HepG2 (cell line): ENCODE measurements at places on chromosomes 5 and 9. TPM values are rescaled to one million over a fixed set of nuclear protein-coding genes. Genes with fewer than 3 reads are reported as not detected.

The HACD4 gene
- total RNA-seq = not detected in 2 replicates

- H3K27ac ChIP-seq = no peak overlapping the region
- DNase-seq = no peak
- H3K27me3 ChIP-seq = no peaks in the 10 kb centered on the region
- no peak overlapping the region for H3K4me3 ChIP-seq
- no peaks in the 10 kb centered on the region for H3K4me1 ChIP-seq
These were observed 114.6 kb upstream of the PPP1R2B start for GRCh38 chr5:156735477-156735876.

- peak overlapping the region; percentile 54 for H3K27ac ChIP-seq
- H3K4me3 ChIP-seq = peak overlapping the region; percentile 25; the same call in 1 of the 2 replicates
- peak; percentile 76 for DNase-seq
- H3K27me3 ChIP-seq = peaks cover 4% of the 10 kb centered on the region; the same call in 1 of the 3 replicates
- H3K4me1 ChIP-seq = peaks cover 41% of the 10 kb centered on the region
These were observed 30.6 kb upstream of the IQGAP2 start for GRCh38 chr5:76372323-76373054.

The IFNA21 gene
- total RNA-seq = not detected in 2 replicates

The NXNL2 gene
- not detected in 2 replicates for total RNA-seq

DNA sequence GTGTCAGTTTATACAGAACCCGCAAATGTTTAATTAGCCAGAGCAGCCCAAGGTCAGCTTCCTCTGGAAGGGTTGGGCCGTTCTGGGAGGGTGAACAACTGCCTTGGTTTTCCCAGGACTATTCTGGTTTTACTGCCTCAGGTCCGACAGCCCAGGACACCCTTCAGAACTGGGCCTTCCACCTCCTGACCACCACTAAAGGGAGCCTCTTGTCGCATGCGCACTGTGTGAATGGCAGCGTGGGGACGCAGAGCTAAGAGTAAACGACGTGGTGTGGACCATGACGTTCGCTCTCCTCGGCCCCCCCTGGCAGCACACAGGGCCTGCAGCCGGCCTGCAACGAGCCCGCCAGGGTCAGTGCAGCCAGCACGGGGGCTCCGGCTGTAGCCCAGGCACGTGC is 214.9 kb downstream of the FANCC start:
- DNase-seq = no peak
- H3K36me3 ChIP-seq = peaks cover 12% of the 10 kb centered on the region
- no peak overlapping the region for H3K27ac ChIP-seq
- no peaks in the 10 kb centered on the region for H3K4me1 ChIP-seq
- H3K4me3 ChIP-seq = no peak overlapping the region

DNA sequence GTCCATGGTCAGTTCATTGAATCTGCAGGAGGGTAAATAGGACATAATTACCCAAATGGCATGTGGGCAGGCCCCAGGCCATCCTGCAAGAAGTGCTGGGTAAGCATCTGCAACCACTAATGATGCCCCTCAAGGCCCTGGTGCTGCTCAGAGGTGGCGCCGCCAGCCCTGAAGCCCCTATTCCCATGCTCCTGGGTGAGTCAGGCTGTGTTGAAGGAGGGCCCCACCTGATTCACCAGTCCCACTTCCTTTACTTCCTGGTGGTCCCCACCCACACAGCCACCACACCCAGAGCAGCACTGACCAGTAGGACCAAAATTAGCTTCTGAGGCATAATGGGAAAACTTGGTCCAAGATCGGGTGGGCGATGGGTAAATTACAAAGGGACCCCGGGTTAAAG is 120.4 kb upstream of the SPRY4 start:
- peak overlapping the region; percentile 43 for H3K27ac ChIP-seq
- no peak for DNase-seq
- H3K36me3 ChIP-seq = no peaks in the 10 kb centered on the region
- H3K4me1 ChIP-seq = peaks cover 31% of the 10 kb centered on the region
- H3K27me3 ChIP-seq = no peaks in the 10 kb centered on the region
- H3K4me3 ChIP-seq = no peak overlapping the region

- DNase-seq = no peak
- H3K27ac ChIP-seq = no peak overlapping the region
- no peaks in the 10 kb centered on the region for H3K36me3 ChIP-seq
- no peak overlapping the region for H3K4me3 ChIP-seq
- H3K4me1 ChIP-seq = peaks cover 11% of the 10 kb centered on the region; the same call in 1 of the 2 replicates
- H3K27me3 ChIP-seq = no peaks in the 10 kb centered on the region
These were observed 105.4 kb upstream of the ATP10B start for GRCh38 chr5:160957312-160957861.

The IRGM gene
- total RNA-seq = not detected in 2 replicates

DNA sequence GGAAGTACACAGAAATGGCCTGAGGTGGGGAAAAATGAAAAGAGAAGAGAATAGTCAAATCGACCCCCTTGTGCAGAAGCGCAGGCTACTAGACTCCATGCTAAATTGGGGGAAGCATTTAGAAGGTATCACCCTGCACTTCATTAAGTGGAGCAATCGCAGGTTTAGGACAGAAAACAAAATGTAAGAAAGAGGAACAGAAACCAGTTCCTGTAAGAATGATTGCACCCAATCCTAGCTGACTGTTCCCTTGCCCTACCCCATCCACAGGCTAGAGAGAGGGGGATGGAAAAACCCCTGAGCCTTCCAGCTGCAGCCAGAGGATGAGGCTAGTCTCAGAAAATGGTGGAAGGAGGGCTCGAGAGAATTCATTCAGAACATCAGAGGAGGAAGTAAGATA is 23.9 kb upstream of the PPP1R2B start:
- H3K36me3 ChIP-seq = no peaks in the 10 kb centered on the region
- no peak for DNase-seq

DNA sequence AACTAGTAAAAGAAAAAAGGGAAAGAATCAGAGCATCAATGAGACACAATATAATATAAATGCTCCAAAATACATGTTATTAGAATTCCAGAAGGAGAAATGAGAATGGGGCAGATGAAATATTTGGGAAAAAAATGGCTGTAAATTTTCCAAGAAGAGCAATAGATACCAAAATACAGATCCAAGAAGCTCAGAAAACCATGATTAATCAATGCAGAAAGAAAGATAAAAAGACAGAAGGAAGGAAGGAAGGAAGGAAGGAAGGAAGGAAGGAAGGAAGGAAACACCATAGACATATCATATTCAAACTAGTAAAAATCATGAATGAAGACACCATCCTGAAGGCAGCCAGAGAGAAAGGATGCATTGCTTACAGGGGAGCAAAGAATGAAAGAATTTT is 920.9 kb downstream of the EFNA5 start:
- H3K27ac ChIP-seq = no peak overlapping the region
- no peaks in the 10 kb centered on the region for H3K27me3 ChIP-seq
- DNase-seq = no peak
- H3K4me1 ChIP-seq = no peaks in the 10 kb centered on the region
- H3K36me3 ChIP-seq = no peaks in the 10 kb centered on the region
- H3K4me3 ChIP-seq = no peak overlapping the region

The ROR2 gene
- not detected in 2 replicates for total RNA-seq

DNA sequence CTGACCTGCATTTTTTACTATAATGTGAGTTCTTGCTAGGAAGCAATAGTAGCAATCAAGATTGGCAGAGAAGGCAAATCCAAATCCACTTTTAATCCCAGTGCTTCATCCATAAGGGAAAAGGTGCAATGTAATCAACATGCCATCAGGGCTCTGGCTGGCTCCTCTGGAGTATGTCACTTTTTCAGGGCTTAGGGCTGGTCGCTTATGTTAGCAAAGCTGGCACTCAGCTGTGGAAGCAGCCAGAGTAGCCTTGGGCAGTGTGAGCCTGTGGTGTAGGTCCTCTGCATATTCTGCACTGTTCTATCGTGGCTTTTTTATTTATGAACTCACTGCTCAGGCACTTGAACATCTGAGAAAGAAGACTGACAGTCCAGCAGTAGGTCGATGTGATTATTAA is 16.1 kb downstream of the ACTBL2 start:
- peaks cover 1% of the 10 kb centered on the region; the same call in 1 of the 2 replicates for H3K27me3 ChIP-seq
- no peak overlapping the region for H3K4me3 ChIP-seq
- no peaks in the 10 kb centered on the region for H3K36me3 ChIP-seq
- no peak for DNase-seq
- no peaks in the 10 kb centered on the region for H3K4me1 ChIP-seq
